ENCODE measurements at places on chromosomes 6 and 20.
A peak's percentile ranks its signal among the peaks of the same experiment; 100 is the strongest.

DNA sequence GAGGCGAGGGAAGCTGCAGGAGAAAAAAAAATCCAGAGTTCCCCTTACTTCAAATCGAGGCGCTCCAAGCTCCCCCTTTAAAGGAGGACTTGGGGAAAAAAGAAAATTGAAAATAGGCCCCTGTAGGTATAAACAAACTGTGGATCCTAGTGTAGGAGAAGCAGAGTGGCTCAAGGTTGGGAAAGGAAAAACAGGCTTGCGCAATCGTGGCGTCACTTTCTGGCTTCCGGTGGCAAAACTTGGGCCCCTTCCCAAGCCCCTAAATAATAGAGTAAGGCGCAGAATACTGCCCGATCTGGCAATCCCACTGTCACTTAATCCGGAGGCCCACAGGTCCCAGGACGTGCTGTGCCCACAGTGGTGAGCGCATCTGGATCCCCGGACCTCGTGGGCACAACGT is 8.0 kb downstream of the PAX1 start:
- no peak for DNase-seq

- DNase-seq: peak; percentile 4
Observed at GRCh38 chr6:130306377-130306776, 59.4 kb upstream of the TMEM200A start.

DNA sequence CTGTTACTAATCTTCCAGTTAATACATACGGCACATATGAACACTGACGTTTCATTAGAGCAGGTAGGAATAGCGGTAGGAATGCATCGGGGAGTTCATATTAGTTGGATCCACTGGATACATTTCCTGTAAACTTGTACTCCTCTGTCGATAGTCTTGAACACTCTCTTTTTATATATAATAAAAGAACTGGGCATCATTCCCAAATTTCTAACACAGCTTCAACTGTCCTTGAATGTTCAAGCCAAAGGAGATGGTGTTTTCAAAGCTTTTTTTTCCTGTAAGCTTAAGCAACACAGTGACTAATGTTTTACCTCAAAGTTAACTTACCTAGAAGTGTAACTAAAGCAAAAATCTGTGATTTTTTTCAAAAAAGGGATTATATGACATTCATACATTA is 195.3 kb downstream of the UTRN start:
- DNase-seq: no peak

- peak; percentile 64 for DNase-seq
Observed at GRCh38 chr20:45592574-45593189, 13.6 kb upstream of the WFDC8 start.

DNA sequence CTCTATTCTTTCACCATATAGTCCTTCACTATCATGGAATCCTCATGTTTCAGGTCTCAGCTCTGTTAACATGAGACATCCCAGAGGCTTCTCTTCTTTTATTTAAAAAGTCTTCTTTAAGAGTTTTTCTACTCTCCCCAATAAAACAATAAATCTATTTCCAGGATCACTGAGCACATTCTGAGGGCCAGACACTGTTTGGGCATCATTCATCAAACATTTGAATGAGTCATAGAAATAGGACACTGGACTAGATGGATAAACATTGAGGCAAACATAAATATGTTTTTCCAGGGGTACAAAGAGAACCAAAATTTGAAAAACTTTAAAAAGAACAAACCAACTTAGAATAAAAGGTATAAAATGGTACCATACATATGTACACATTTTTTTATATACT is 554.4 kb downstream of the KIF16B start:
- peak; percentile 7 for DNase-seq

- DNase-seq: no peak
Observed at GRCh38 chr6:144335311-144335861, 50.3 kb downstream of the UTRN start.

- DNase-seq: peak; percentile 100
Observed at GRCh38 chr20:35312318-35312717, 20.1 kb upstream of the FAM83C start.

DNA sequence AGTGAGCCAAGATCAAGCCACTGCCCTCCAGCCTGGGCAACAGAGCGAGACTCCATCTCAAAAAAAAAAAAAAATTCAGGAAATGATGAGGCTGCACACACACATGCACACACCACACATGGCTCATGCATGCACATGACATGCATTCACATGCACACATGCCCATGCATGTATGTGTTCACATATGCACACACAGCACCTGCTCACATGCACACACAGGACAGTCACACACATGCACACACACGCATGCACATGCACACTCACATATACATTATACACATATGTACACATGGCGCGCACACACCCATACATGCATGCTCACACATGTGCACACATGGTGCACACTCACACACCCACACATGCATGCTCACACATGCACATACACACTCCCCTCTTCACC is 22.5 kb downstream of the RIPOR3 start:
- DNase-seq: no peak

DNA sequence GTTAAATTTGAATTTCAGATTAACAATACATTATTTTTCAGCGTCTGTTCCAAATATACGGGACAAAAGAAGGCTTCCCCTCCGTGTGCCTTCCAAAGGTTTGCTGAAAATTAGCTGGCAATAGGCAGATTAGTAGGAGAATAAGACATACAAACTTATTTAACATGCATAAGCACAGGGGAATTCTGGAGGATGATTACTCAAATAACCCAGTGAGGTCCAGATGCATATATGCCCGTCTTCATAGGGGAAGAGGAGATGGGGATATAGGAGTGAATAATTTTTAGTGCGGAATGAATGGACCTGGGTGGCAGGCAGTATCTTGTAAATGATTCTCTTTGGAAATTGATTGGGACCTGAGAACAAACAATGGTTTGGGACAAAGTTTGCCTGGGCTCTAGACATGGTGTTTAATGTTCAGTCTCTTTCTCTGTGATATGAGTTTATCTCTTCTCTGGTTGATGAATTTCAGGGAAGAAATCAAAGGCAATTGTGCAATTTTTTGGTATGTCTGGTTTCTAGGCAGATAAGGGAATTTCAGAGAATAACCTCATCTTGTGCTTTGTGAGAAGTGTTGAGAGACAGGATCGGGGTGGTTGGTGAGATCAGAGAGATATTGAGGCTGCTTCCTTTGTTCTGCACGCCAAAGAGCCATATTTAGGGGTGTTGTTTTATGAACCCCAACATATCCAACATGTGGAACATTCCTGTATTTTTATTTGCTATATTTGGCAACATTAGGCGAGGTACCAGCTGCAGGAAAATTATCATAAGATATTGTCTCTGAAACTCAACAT is 63.7 kb downstream of the MKKS start:
- no peak for DNase-seq

DNA sequence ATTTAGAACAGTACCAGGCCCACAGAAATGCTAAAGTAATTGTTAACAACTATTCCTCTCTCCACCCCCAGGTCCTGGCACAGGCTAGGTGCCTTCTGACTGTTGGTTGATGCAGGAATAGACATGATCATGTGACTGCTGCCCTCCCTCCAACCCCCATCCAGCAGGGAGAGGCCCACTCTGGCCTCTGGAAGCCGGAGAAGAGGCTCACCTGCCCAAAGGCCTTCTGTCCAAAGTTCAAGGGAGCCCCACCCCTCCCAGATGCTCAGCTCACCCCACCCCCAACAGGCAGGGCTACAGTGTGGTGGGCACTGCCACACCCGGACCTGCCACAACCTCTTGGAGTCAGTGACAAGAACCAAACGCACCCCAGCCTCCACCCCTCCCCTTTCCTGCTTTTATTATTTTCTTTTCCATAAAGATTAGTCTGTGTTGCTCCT is 26.9 kb upstream of the FOXP4 start:
- DNase-seq: no peak

GRCh38 chr6:142275236-142276006 is 26.4 kb upstream of the ADGRG6 start:
- DNase-seq: no peak

DNA sequence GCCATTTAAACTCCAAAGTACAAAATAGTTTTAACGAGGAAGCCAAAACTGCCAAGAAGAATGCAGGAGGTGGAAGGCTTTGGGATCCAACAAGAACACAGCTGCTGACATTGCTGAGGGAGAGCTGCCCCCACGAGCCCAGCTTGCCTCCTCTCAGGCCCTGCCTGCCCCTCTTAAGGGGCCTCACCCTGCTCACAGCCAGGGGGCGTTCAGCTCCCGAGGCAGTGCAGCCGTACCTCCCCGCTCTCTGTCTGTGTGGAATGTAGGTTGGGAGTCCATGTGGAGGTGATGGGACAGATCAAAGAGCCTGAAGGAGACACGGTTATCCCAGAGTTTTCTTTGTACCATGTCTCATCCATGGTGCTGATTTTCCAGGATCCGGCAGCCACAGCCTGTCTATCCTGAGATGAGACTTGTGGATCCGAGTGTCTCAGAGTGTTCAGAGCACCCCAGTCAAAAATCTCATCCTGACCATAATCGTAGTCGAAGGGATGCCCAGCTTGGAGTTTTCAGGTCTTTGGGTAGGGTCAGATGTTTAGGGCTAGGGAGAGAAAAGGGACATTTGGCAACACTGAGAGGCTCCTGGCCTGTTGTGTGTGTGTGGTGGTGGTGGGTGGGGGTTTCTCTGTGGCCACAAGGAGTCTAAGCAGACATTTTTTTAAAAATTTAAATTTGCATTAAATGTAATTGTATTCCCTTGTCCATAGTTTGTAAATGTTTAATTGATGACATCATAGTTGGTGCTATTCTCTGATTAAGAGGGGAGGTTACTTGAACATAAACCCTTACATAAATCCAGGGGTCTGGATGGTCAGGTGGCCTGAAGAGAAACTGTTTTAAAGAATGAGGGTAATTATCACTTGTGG is 111.4 kb upstream of the CLDN20 start:
- DNase-seq: no peak

GRCh38 chr6:111958534-111958933 is 85.3 kb upstream of the FYN start:
- no peak for DNase-seq

- DNase-seq: no peak
Observed at GRCh38 chr20:37362821-37363220, 16.9 kb downstream of the SRC start.

- DNase-seq: no peak
Observed at GRCh38 chr20:8547035-8547650, 415.1 kb downstream of the PLCB1 start.

DNA sequence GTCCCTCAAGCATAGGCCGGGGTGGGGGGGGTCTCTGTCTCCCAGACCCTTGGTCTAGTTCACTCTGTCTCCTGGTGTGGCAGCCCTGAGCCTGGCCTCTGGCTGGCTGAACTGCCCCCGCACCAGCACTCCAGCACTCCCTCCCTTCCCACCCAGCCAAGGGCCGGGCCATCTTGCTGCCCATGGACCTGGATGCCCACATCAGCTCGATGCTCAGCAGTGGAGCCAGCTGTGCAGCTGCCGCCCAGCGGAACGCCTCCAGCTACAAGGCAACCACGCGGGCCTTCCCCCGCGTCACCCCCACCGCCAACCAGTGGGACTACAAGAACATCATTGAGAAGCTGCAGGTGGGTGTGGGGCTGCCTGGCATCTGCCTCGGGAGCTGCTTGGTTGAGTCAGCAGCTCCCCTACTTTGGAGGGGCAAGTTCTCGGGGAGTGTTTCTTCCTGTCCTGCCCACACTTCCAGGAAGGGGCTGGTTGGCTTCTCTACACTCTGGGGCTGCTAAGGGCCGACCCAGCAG is 28.4 kb downstream of the UQCC2 start:
- peak; percentile 83 for DNase-seq

- DNase-seq: no peak
Observed at GRCh38 chr6:168628176-168628553, 187.2 kb downstream of the SMOC2 start.

DNA sequence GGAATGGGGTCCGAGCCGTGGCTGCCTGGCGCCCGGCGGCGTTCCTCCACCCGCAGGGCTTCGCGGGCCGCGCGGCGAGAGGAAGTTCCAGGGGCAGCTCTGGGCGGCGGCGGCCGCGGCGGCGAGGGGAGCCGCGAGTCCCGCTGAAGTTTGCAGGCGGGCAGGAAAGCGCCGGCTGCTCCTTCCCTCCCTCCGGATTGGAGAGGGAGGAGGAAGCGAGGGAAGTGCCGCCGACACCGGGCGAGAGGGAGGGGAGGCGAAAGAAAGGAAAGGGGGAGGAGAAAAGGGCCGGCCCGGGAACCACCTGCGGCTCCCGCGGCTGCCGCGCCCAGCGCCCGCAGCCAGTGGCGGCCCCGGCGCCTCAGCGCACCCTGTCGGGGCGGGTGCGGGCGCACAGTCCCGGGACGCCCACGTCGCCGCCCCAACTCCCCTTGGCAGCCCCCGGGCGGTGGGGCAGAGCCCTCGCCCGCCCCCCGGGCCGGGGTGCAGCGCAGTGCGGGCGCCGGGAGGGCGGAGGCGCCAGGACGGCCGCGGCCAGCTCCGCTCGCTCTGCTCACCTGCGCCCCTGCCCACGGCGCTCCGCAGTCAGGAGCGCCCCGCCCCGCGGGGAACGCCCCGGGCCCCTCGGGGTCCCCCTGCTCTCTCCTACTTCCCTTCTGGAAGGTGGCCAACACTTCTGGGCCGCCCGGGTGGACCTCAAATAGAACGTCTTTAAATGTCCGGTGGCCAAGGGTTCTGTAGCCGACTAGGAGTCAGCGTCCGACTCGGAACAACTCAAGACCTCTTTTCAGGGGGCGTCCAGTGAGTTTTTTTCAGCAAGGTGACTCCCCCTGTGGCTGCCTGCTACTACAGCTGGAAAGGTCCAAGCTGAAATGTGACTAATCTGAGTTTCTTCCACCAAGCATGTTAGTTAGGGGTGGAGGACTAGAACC is 80.3 kb upstream of the CCDC28A start:
- DNase-seq: peak; percentile 54

- DNase-seq: no peak
Observed at GRCh38 chr6:24916496-24916895, 19.3 kb downstream of the RIPOR2 start.

GRCh38 chr6:160329188-160329587 is 19.0 kb upstream of the SLC22A3 start:
- no peak for DNase-seq

DNA sequence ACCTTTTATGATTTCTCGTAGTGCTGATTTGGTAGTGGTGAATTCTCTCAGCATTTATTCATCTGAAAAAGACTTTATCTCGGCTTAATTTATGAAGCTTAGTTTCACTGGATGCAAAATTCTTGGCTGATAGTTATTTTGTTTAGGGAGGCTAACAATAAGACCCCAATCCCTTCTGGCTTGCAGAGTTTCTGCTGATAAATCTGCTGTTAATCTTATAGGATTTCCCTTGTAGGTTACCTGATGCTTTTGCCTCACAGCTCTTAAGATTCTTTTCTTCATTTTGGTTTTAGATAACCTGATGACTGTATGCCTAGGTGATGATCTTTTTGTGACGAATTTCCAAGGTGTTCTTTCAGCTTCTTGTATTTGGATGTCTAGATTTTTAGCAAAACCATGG is 388.7 kb downstream of the UTRN start:
- DNase-seq: no peak

Data from A172 (cell line).